ENCODE measurements at places on chromosomes 5 and 9.

DNA sequence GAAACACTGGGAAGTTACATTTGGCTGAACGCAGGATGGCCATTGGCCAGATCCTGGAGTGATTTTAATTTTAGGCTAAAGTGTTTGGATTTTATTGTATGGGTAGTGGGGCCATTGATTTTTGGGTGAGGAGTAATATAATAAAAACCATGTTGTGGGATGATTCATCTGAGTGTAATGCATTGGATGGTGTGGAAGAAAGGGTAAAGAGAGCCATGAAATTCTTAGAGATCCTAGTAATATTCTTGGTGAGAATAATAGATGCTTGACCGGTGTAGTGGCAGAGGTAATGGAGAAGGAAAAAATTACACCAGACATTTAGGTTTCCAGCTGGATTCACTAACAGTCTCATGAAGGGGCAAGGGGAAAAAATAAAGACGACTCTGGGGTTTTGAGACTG lies 158.1 kb downstream of the NPR3 start:
- DNase-seq = no peak

DNA sequence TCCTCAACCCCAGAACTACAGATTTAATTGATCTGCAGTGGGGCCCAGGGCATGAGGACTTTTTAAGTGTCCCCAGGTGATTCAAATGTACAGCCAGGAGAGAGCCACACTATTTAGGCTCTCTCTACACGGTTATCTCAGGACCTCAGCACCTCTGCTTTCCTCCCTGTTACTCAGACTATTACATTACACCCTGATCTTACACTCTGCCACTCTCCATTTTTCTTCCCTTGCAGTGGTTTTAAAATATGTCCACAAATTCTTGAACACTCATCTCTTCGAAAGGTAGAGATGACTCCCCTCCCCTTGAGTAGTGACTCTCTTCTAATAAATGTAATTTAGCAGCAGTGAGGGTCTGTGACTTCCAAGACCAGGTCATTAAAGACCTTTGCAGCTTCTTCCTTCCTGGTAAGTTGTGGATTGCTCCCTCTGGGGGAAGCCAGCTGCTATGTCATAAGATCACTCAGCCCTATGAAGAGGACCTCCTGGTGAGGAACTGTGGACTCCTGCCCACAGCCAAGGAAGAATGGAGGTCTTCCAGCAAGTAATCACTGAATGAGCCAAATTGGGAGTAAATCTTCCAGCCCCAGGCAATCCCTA lies 87.5 kb upstream of the SSBP2 start:
- no peak for DNase-seq

- no peak for DNase-seq
These were observed 221.2 kb downstream of the SLC12A2 start for GRCh38 chr5:128304791-128305190.

DNA sequence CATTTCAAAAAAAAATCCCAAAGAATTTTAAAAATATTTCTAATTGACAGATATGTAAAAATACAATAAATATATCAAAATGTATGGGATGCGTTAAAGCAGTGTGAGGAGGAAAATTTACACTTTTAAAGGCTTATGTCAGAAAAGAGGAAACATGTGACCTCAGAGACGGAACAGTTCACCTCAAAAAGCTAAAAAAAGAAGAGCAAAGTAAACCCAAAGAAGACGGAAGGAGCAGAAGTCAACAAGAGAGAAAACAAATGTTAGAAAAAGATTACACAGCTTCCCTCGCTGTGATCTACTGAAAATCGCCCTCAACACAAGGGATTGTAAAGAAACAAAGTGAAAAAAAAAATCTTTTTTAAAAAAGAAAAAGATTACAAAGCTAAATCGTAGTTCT lies 186.9 kb downstream of the AUH start:
- DNase-seq = no peak

DNA sequence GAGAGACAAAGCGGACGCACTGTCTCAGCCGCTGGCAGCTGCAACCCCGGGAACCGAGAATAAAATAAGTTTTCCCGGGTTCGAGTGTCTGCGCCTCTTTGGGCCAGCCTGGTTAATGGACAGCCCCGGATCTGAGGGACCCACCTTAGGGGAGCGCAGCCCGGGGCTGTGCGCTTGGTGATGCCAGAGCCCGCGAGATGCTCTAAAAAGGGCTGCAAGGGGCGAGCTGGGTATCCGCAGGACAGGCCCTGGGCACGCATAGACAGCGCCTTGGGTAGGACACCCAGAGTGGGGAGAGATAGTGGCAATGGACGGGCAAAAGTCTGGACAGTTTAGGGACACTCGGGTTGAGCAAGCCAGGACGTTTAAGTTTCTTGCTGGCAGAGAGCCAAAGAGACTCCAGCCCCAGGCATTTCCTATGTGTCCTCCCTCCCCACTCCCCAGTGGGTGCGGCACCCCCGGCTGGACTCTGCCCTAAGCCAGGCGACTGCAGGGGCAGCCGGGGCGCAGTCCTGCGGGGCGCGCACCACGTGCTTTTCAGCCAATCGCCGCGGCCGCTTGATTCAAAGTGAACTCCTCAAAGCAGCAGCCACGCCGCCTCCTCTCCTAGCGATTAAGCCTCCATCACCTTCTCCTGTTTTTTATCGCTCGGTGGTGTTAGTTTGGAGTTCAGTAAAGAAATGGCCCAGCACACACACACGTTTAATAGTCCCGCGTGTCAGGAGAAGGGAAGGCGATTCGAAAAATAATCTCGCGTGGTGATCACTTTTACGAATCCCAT lies 616 bp upstream of the ENC1 start:
- peak; percentile 69 for DNase-seq

DNA sequence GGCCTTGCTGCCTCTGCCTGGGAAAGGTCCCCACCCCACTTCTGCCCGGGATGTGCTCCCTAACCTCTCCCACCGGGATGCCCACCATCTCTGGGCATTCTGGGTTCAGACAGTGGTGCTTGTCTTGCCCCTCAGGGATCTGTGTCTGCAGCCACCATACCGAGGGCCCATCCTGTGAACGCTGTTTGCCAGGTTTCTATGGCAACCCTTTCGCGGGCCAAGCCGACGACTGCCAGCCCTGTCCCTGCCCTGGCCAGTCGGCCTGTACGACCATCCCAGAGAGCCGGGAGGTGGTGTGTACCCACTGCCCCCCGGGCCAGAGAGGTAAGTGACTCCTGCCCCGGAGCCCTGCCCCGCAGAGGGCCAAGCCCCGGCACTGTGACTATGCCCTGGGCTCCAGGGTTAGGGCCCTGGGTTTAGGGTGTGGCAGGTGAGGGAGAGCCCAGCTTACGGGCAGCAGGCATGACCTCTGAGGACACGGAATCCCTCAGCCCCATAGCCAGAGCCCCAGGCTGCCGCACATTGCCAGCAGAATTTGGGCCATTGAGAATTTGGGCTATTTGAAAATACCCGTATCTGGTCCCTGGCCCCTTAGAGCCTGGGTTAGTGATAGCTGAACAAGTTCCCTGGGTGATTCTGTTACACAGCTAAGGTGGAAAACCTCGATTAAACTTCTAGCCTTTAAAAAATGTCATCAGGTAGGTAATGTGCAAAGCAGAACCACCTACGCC lies 35.3 kb upstream of the AIF1L start:
- no peak for DNase-seq

GRCh38 chr5:170303549-170303948 lies 6.0 kb upstream of the LCP2 start:
- DNase-seq = no peak

DNA sequence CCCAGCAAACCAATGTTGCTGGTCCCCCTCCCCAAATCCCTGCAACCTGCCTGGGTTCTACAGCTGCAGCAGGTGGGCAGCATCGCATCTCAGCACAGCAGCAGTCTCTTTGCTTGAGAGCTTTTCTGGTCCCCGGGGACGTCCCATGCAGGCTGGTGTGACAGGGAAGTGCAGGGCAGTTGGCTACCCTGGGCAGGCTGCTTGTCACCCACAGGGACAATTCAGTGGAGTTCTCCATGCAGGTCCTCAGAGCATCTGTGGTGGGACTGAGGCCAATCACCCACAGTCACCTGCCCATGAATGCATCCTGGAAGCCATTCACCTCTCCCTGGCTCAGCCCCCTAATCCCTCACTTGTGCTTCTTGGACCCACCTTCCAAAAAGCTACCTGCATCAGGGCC lies 43.9 kb upstream of the SEMA4D start:
- no peak for DNase-seq

Data from NCI-H774 (cell line).